ENCODE measurements at places on chromosomes 3 and 15.

DNA sequence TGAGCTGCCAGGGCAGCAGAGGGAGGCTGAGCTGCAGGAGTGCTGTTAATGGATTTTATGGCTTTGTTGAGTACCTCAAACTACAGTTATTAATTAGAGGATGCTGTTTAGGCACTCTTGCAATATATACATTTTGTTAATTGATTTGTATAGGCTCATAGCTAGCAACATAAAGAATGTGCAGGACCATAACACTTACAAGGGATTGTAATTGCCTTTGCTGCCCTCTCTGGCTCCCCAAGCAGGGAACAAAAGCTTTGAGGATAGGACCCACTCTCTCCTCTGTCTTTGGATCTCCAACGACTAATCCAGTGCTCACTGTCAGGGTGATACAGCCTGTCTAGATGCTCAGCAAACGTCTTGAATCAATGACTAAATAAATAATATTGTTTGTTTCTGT lies 1.2 kb upstream of the CLSTN2 start:
- no peak for DNase-seq

DNA sequence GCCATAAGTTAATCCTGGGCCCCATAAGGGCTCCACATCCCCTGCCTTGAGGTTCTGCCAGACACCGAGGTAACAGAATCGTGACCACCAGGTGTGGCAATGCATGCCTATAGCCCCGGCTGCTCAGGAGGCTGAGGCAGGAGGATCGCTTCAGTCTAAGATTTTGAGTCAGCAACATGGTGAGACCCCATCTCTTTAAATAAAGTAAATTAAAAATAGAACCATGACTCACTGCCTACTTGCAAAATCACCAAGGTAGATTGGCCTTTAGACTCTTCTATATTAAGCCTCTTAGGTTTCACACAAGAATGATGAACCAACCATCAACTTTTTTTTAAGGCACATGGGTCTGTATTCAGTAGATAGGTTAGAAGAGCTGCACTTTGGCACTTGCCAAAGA lies 9.7 kb downstream of the WDR5B start:
- no peak for DNase-seq

- DNase-seq, result no peak
Observed at GRCh38 chr3:101362406-101362805, 42.0 kb upstream of the IMPG2 start.

DNA sequence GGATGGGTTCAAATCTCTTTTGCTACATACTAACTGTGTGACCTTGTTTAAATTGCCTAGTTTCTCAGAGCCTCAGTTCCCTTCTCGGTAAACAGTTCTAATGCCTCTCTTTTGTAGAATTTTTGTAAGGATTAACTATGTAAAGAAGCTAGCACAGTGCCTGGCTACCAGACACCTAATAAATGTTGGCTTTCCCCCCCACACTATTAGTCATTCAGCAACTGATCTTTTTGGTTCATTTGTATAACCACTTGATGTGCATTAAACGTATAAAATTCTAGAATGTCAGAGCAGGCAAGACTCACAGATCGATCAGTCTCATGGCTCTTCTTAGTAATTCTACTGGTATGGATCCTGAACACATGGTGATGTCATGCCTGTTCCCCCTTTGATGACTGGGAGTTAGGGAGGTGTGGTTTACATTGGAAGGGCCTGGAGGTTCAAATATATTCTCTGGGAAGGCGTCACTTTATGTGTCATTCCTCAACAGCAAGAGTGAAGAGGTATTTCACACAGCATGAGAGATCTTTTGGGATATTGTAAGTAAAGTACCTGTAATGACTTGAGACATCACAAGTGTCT lies 6.5 kb downstream of the TAGLN3 start:
- peak; percentile 63 for DNase-seq

- peak; percentile 18 for DNase-seq
Observed at GRCh38 chr3:44114142-44114541, 127.5 kb upstream of the TOPAZ1 start.

GRCh38 chr3:53643757-53644156 lies 149.3 kb downstream of the CACNA1D start:
- no peak for DNase-seq

DNA sequence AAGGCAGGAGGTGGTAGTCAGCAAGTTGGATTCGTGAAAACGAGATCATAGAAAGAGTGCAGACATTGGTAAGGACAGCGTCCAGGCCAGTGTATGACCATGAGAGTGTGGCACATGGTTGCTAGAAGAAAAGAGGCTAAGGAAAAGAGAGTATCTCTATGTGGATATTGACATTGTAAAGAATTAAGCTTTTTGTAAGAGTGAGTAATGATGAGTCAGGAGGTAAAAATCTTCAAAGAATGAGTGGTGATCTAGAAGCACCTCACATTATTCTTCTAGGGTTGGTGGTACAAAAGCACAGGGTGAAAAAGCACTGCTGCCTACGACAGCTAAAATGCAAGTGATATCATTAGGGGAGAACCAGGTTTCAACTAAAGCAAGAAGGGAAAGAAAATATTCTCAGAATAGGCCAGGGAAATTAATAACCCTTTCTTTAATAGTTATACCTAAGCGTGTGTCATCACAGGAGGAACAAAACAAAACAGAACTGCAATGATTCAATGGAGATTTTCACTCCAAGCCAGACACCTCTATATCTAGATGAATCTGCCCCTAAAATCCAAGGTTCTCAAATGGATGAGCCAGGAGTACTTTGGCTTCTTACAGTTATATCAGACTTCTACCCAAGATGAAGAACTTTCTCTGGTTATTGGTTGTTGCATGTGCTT lies 884.7 kb downstream of the NAALADL2 start:
- peak; percentile 78 for DNase-seq

GRCh38 chr15:40258544-40258943 lies 19.7 kb downstream of the PAK6 start:
- no peak for DNase-seq

- no peak for DNase-seq
Observed at GRCh38 chr3:10695595-10696285, 120.3 kb upstream of the SLC6A11 start.

- DNase-seq, result no peak
Observed at GRCh38 chr15:73709241-73709640, 25.1 kb downstream of the CD276 start.

DNA sequence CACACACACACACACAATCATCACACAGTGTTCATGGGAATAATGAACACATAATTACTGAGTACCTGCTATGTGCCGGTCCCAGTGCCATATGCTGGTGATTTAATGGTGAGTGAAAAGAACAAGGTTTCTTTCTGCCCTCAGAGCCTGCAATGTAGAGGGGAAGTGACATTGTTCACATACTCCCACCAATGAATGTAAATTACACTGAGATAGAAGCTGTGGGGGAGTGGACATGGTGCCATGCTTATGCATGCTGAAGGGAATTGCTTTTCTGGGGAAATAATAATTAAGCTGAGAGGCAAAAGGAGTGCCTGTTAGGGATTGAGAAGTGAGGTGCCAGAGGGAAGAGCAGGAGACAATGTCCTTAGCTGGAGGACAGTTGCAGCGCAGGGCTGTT lies 175.1 kb downstream of the MFSD1 start:
- DNase-seq, result no peak

DNA sequence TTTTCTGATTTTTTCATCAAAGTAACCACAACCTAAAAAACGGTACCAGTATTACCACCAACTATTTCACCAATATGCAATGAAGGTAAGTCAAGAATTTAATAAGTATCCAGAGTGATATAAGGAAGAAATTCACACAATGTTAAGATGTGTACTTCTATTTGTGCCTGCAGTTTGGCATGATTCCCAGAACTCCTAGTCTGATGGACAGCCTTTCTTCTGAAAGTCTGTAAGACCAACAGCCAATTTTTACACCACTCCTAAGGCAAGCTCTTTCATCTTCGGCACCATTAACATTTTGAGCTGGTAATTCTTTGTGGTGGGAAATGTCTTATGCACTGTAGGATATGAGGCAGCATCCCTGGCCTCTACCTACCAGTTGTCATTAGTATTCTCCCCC lies 108.3 kb downstream of the VPS13C start:
- no peak for DNase-seq

Data from fibroblast of skin of right biceps (primary cell).